ENCODE measurements at places on chromosomes 7 and 10. TPM values are rescaled to one million over a fixed set of nuclear protein-coding genes. Genes with fewer than 3 reads are reported as not detected.

DNA sequence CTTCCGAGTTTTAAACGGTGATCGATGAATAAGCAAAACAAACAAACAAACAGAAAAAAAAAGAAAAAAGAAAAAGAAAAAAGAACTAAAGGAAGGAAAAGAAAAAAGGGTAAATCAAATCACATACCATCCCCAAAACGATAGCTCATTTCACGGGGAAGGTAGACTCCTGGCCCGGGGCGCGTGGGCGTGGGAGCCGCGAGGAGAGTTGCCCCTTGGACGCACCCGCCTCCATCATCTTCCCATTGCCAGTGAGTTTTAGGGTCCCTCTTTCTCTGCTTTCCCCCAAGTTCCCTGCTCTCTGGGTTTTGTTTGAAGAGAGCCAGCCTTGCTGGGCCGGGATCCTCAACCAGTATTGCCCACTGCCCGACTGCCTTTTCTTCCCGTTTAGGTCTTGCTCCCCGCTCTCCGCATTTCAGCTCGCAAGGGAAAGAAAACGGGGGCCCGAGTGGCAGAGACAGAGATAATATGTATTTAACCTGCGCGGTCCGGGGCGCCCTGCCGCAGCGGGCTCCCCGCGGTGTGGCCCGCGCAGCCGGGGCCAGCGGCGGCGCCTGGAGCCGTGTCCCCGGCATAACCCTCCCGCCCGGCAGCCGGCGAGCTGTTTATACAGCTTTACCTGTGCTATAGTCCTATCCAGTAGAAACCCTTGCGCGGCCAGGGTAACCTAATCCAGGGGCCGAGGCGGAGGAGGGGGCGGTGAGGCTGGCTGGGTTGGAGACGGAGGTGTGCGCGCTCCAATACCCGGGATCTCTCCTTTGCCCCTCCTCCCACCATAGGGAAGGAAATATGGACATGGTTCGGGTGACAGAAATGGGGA, 5.2 kb upstream of the GATA3 start:
- DNase-seq: no peak

- DNase-seq: no peak
Observed at GRCh38 chr10:125102246-125102645, 58.1 kb downstream of the CTBP2 start.

GRCh38 chr10:63240807-63241206, 107.7 kb downstream of the NRBF2 start:
- no peak for DNase-seq

- no peak for DNase-seq
Observed at GRCh38 chr10:60951272-60951724, 7.3 kb upstream of the RHOBTB1 start.

DNA sequence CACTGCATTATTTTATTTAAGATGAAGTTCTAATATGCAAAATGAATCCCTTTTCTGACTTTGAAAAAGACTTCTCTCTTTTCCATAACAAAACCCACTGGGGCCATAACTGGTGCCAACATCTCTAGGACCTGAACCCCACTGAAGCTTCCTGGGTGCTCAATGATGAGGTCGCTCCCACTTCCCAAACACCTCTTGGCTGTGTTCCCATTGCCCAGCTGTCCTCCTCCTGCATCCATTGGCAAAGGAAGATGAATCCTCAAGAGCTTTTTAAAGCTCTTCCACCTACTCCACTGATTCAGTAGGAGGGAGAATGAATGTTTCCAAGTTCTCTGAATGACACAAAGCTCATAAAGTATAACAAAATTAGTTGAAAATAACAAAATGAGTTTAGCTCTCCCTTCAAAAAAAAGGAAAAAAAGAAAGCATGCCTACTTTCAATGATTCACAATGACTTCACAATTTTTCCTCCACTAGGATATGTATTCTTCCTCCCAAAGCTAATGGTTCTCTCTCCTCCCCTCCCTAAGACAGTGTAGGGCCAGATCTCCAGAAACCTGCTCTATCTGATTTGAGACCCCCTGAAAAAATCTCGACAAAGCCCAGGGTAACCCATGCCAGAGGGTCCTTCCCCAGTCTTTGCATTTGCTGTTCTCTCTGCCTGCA, 64.8 kb downstream of the SORBS1 start:
- peak; percentile 37 for DNase-seq

- peak; percentile 10 for DNase-seq
Observed at GRCh38 chr10:484441-484924, 205.0 kb downstream of the DIP2C start.

DNA sequence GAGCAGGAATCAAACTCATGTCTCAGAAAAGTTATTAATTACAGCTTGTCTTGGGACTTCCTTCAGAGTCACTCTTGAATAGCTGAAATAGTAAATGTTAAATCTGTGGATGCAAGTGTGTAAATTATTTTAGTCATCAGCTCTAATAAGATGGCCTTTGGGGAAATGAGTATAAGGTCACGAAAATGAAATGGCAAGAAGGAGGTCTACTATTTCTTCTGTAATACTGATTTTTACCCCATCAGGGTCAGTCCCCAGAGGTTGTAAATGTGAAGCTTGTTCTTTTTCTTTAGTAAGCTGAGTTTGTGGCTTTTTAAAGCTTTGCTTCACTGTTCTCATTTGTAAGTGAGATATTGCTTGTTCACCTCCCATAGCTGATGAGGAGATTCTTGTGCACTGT, 63.9 kb downstream of the GBF1 start:
- DNase-seq: no peak

DNA sequence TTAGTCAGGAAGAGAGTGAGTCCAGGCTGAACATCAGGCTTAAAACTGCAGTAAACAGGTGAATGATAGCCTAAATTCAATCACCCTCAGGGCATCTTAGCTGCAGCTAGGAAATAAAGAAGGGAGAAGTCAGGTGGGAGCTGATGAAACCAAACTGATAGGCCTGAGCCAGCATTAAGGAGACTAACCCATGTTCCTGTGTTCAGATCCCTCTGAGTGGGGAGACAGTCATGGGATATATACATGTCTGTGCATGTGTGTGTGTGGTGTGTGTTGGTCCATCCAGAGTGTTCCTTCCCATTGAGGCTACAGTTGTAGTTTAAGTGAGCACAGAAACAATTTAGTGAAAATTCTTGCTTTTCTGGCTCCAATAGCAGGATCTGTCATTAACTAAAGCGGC, 480.9 kb downstream of the PHTF2 start:
- no peak for DNase-seq

GRCh38 chr7:65477326-65477725, 103.7 kb downstream of the ZNF92 start:
- DNase-seq: peak; percentile 54

DNA sequence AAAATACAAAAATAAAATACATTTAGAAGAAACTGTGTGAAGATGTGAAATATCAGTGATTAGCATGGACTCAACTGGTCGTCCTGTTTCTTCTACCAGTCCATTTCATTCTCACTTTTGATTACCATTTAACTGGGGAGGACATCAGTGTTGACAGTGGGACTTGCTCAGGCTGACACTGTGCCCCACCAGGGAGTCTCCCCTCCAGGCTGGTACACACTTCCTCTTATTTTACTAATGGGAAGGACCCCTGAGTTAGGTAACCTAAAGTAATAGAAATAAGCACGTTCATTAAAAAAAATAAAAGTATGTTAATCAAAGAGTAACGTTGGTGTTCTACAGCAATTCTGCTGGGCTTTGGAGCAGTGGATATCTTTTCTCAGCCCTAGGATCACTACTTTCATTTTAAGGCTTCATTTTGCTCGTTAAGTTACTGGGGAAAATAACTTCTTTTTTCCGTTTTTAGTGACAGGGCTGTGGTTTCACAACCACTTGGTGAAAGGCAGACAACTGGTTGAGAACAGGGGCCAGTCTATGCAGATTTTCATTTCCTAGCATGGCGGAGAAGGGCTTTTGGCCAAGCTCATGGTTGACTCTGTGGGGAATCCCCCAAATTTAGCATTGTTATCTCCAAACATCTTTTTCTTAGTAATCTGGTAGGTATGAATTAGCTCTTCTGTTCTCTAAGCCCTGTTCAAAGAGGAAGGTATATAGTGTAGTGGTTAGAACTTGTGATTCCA, 2.1 kb downstream of the SNX10 start:
- no peak for DNase-seq

GRCh38 chr7:12494687-12495024, 75.9 kb upstream of the SCIN start:
- no peak for DNase-seq

DNA sequence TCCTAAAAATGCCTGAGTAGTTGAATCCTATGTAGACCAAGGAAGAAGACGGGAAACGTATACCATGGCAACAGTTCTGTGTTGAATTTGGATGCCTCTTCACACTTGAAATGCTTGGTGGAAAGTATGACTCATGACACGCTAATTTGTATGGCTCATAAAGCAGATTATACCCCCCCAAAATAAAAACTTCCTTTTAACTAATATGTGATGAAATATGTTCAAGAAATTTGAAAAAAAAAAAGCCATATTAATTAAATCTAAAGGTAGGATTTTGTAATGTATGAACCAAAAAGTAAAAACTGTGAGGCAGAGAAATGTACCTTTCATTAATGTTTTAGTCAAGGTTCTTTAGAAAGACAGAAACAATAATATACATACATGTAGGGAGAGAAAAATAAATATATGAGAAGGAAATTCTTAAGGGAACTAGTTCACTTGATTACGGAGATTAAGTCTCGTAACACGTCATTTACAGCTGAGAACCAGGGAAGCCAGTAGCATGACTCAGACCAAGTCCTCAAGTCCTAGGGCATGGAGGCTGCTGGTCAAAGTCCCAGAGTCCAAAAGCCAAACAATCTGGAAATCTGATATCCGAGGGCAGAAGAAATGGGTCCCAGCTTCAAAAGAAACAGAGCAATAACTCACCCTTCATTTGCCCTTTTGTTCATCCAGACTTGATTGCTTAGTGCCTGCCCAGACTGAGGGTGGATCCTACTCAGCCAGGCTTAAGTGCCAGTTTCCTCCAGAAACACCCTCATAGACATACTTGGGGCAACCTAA, 485.1 kb downstream of the SEMA3D start:
- peak; percentile 91 for DNase-seq

- no peak for DNase-seq
Observed at GRCh38 chr7:97450516-97450915, 281.4 kb upstream of the TAC1 start.

DNA sequence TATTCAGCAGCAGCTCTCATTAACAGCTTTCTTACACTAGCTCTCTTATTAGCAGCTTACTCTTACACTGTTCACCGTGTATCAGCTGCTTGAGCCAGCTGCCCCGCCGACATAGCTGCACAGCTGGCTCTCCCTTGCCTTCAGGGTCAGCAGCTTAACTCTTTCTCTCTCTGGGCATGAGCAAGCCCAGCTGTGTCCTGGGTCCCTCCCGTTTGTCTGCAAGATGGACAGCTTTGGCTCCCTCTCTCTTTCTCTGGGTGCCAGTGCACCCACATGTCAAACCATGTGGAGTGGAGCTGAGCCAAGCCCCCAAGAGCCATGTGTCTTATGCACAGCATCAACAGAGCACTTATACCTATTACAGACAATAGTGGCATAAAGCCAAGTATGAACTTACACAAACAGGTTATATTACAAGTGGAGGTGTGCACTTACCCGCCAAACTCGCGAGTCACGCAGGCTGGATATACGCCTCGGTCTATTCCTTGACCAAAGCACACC, 35.7 kb upstream of the MTPAP start:
- DNase-seq: peak; percentile 83

- DNase-seq: no peak
Observed at GRCh38 chr7:158025686-158026600, 561.7 kb downstream of the PTPRN2 start.

DNA sequence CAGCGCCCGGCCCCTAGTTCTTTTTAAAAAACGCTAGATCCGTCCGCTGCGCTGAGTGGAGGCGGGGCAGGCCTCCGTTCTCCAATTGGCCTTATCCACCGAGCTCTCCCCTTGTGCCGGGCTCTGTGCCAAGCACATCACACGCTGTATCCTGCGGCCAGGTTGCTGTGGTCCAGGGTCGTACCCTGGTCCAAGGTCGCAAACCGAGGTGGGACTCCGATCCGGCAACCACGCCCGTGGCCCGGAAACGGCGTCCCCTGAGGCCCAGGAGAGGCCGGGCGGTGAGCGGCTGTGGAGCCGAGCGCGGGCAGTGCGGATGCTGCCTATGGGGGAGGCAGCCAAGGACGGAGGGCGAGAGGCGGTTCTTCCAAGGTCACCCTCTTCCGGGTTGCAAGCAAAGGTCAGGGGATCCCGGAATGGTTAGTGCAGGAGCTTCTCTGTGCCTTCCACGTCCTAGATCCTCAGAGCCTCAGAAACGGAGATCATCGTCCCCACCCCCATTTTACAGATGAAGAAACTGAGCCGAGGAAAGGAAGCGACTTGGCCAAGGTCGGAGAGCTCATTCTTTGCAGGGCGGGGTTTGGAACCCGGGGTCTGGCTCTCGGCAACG, 72.4 kb upstream of the LRRC4 start:
- DNase-seq: no peak

DNA sequence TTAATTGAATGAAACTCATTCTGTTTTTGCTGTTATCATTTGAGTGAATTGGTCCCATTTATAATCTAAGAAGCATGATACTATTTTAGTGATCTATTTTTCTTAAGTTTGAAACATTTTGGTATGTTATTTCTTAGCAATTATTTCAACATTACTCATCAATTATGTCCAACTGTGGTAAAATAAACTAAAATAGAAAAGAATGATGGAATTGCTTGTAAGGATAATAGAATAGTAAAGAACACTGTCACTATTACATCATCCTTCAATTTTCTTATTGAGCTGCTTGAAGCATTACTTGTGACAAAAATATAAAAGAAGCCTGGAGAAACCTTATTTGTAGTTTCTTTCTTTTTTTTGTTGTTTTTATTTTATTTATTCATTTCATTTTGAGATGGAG, 42.4 kb downstream of the ZNF487 start:
- DNase-seq: no peak

- peak; percentile 59 for DNase-seq
Observed at GRCh38 chr7:78226059-78226719, 427.6 kb downstream of the PHTF2 start.

DNA sequence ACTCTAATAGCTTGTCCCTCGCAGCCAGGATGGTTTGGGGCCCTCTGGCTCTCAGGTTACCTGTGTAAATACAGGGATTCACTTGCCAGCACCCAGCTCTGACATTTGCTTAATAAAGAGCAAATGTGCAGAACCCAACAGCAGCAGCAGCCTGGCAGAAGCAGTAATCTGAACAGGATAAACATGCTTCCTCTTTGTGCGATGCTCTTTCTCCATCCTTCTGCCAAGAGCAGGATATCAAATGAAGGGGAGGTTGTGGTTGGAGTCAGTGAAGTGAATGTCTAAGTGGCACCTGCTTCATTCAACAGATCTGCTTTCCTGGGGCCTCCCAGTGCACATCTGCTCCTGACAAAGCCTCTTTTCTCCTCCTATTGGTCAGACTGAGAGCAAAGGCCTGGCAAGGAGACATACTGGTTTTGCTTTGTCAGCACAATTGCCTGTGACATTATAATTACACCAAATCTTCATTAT, 130.3 kb downstream of the NRF1 start:
- DNase-seq: peak; percentile 78

DNA sequence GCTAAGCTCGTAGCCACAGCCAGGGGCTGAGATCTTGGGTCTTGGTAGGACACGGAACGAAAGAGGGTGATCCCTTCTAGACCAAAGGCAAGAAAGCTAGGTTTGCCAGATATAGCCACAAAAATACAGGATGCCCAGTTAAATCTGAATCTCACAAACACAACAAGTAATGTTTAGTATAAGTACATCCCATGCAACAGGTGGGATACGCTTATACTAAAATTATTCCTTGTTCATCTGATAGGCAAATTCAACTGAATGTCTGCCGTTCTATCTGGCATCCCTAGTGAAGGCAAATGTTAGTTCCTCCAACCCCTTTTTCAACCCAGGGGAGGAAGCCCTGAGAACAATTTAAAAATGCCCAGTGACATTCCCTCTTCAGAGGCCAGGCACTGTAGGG, 131.1 kb upstream of the MGMT start:
- DNase-seq: no peak

KCNIP2 gene
- total RNA-seq: 0.81 TPM

SORBS1 gene
- 12.8 TPM for total RNA-seq

PDLIM1 gene
- total RNA-seq: 5.7 TPM

OGDHL gene
- 2.8 TPM for total RNA-seq

HOXA3 gene
- 12.2 TPM for total RNA-seq

Measured in SJCRH30 (cell line).